Skin of body (tissue), 3 donors: ENCODE measurements at places on chromosomes 12 and 14. TPM values are rescaled to one million over a fixed set of nuclear protein-coding genes. Genes with fewer than 3 reads are reported as not detected.

- DNase-seq, result no peak
Observed at GRCh38 chr14:55071870-55072640, 20.6 kb downstream of the MAPK1IP1L start.

DNA sequence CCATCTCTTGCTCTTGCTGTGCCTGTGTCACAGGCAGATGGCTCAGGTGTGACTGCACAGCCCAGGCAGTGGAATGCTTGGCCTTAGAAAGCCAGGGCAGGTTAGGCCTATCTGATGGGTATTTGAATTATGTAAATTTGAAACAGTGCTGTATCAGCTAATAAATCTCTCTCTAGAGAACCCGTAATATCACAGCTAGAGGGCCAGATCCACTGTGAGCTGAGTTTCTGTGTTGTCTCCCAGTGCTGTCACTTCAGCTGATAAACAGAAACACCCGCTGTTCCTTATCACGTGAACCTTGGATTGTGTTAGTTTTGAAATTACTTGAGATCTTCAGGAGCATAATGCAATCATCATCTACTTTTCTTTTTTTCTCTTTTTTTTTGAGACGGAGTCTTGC, 21.5 kb upstream of the ALDH2 start:
- DNase-seq, result no peak

- DNase-seq, result no peak
Observed at GRCh38 chr14:69688299-69688649, 76.9 kb downstream of the SUSD6 start.

DNA sequence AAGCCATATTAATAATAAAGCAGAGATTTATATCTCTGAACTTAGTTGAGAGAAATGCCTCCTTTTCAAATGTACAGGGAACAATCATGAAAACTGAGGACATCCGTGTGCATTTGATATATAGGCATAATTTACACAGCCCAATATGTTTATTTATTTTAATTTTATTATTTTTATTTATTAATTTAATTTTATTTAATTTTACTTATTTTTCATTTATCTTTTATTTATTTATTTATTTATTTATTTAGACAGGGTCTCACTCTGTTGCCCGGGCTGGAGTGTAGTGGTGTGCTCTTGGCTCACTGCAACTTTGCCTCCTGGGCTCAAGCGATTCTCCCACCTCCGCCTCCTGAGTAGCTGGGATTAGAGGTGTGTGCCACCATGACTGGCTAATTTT, 8.4 kb downstream of the TCL1A start:
- DNase-seq, result no peak

The JKAMP gene
- 57.7 TPM for total RNA-seq

The CD163 gene
- total RNA-seq, result 15.0 TPM

The COL2A1 gene
- total RNA-seq, result 1.6 TPM

The C14orf180 gene
- total RNA-seq, result 6.8 TPM

DNA sequence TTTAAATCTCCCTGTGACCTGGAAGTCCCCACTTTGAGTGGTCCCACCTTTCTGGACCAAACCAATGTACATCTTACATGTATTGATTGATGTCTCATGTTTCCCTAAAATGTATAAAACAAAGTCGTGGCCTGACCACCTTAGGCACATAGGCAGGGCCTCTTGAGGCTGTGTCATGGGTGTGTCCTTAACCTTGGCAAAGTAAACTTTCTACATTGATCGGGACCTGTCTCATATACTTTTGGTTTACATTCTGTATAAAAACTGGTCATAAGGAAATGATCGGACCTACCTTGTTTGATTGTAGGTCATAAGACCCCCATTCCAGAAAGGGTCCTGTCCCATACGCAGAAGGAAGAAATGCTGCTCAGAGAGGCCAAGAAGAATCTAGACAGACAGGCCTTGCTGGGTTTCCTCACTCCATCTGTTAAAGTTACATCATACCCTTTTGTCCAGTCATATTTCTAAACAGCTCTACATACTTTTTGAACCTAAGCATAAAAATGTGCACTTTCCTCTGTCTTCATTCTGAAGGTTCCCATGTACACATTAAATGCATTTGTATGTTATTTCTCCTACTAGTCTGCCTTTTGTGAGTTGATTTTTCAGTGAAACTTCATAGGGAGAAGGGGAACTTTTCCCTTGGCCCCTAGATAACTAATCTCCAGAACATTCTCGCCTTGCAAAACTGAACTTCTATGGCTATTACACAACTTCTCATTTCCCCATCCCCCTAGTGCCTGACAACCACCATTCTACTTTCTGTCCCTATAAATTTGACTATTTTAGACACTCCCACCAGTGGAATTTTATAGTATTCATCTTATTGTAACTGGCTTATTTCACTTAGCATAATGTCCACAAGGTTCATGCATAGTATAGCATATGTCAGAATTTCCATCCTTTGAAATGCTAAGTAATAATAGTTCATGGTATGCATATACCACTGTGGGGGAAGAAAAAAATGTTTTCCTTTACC, 30.2 kb upstream of the CPM start:
- DNase-seq, result no peak

DNA sequence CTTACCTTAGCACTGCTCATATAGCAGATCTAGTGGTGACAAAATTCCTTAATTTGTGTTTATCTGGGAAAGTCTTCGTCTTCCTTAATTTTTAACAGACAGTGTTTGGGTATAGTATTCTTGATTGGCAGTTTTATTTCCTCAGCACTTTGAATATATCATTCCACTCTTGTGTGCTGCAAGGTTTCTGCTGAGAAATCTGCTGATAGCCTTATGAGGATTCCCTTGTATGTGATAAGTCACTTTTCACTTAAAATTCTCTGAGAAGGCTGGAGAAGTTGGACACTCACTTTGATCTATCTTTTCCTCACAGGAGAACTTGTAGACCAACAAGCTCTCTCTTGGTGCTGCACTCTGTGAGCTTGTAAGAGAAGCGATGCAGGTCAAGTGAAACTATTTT, 306.1 kb upstream of the RTL1 start:
- DNase-seq, result no peak

DNA sequence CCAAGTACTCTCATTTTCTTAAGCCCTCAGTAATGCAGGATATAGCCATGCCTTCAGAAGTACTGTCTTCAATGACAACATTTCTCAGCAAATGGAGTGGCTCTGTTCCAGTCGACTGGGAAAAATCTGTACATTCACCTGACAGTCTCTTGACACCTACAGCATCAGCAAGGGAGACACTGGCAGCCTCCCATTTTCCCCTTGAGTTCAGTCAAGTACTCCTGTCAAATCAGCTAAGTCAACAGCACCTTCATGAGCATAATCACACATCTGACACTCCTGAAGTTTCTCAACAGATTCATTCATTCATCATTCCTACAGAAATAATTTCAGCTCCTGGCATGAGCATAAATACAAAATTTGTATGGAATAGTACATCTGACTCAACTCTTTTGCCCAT, 46.1 kb downstream of the INTS13 start:
- DNase-seq, result no peak

GRCh38 chr12:94225506-94225905, 77.1 kb downstream of the PLXNC1 start:
- DNase-seq, result no peak

DNA sequence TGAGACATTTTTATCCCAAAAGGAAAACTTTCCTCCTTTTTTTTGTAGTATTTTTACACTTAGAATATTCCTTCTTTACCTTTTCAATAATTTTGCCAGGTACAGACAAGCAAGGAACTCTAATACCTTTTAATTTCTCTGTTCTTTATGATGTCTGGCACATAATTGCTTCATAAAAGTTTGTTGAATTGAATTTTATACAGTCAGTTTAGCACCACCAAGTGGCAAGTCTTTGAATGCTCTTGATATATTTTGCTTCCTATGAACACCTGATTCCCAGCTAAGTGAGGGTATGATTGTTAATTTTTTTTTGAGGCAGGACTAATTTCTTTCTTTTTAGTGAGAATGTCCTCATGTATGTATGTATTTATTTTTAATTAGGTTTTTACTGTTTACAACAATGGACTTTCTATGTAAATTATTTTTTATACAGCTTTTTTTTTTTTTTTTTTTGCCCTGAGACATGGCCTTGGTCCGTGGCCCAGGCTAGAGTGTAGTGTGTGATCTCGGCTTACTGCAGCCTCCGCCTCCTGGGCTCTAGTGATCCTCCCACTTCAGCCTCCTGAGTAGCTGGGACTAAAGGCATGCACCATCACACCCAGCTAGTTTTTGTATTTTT, 6.9 kb downstream of the TBC1D15 start:
- DNase-seq, result no peak
